ENCODE measurements at places on chromosomes 6 and 20. TPM values are rescaled to one million over a fixed set of nuclear protein-coding genes. Genes with fewer than 3 reads are reported as not detected.

Gene HLA-DOA
- 4.3 TPM for total RNA-seq

Gene EYA2
- not detected for total RNA-seq

Gene MYL9
- 3.2 TPM for total RNA-seq

Gene RSPH9
- total RNA-seq, result not detected

Gene RAMACL
- 0.66 TPM for total RNA-seq

Gene DYNLT2
- 1.6 TPM for total RNA-seq

Gene PSORS1C1
- 1.1 TPM for total RNA-seq

Gene LAMA5
- 43.2 TPM for total RNA-seq

Gene ULBP1
- not detected for total RNA-seq

Gene IPCEF1
- total RNA-seq, result not detected

Gene BEND6
- total RNA-seq, result 4.0 TPM

Gene CLVS2
- total RNA-seq, result 0.60 TPM

Gene SHLD1
- 5.4 TPM for total RNA-seq

Gene FAM209B
- total RNA-seq, result 1.1 TPM

Gene KIF25
- total RNA-seq, result not detected

Gene TREM1
- 0.15 TPM for total RNA-seq

Gene C20orf141
- total RNA-seq, result not detected

Gene OPRM1
- not detected for total RNA-seq

Gene TINAG
- total RNA-seq, result not detected

Gene SMIM29
- 37.3 TPM for total RNA-seq

Gene NUS1
- total RNA-seq, result 8.1 TPM

Gene DEFB124
- total RNA-seq, result not detected

Gene HSPA12B
- not detected for total RNA-seq

Gene RBPJL
- total RNA-seq, result not detected

Gene CLPSL2
- not detected for total RNA-seq

Gene BPIFB1
- total RNA-seq, result 0.24 TPM

Gene SLC17A3
- total RNA-seq, result not detected

Gene SLC22A2
- not detected for total RNA-seq

Gene TRDN
- not detected for total RNA-seq

Gene TLDC2
- total RNA-seq, result not detected

Gene OR2B6
- not detected for total RNA-seq

Gene POPDC3
- total RNA-seq, result 30.0 TPM

Gene PLN
- total RNA-seq, result 0.08 TPM

Gene DDX43
- total RNA-seq, result not detected

Measured in A375 (cell line).